ENCODE measurements at places on chromosomes 1 and 21.

DNA sequence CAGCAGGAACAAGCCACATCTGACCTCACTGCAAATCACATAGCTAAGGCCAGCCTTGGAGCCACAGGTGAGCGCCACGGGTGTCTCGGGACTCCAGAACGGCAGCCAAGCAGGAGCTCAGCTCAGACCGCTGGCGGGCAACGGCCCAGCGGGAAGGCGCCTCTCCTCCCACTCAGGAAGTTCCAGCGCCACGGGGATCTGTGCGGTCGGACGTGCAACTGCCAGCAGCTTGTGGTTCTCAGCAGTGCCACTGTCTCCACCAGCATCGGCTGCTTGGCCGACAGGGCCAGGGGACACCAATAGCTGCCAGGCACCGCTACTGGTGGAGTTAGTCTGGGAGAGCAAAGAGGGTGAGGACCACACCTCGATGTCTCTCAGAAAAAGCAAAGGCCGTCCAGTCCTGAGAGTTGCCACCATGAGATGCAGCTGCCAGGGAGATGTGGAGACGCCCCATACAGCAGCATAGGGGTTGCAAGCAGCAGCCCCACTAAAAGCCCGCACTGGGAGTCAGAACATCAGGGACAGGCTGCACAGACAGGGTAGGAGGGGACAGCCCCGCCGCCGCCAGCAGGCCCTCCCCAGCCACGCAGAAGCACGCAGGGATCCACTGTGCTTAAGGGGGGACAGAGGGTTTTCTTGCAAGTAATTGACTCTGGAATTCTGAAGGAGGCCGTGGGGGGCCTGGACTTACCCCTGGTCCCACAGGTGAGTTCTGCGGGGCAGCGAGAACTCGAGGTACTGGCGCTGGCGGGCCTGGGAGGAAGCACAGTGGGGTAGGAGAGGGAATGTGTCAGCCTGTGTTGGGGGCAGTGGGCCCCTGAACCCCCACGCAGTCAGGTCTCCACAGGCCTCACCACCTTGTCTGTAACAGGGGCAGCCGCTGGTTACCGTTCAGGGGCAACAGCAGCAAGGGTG is 83.5 kb downstream of the NPHP4 start:
- no peak for DNase-seq

DNA sequence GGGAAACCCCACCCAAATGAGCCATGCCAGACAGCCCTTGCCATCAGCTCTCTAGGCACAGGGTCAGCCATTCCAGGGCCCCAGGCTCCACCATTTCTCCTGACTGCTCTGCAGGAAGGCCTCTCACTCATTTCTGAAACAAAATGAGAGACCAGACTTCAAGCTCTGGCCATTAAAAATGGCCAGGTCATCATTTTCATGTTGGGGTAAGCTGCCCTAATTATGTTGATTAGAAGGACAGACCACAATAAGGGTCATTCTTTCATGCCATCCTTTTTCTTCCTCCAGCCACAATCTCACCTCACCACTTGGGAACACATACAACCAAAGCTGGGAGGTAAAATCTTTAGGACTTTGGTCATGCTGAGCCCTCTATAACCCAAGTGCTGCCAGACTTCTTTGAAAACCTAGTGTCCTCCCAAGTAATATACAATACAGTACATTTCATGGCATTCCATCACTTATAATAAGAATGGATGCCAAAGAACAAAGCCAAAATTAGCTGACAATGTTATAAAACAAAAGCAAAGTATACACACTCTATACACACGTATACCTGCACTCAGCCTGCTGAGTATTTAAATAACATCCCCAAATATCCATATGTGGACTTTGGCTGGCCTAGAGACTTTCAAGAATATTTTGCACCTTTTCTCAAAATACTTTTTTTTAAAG is 22.4 kb upstream of the RBBP5 start:
- DNase-seq, result no peak

DNA sequence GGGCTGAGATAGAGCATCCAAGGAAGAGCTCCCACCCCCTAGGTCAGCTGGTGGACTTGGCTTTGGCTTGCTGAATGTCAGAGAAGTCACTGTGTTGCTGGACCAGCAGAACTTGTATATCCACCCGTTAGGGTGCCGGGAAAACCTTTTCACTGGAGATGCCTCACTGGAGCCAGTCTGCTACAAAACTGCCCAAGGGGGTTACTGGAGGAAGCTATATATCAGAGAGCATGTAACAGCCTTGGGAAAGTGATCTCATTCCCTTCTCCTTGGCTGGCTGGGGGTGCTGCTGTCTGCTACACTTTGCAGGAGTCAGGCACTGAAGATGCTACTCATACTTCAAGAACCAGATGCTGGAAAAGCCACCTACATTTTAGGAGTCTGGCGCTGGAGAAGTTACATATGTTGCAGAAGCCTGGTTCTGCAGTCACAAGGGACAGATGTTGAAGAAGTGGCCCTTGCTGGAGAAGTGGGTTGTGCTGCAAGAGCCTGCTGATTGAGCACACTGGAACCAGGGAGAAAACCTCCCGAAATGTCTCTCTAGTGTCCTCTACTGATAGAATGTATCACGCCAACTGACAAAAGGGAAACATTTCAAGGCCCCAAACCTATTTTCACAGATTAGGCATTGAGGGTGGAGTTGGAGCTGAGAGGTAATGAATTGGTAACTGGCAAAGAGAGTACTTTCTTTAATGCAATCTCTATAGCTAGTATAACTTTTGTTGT is 250.6 kb downstream of the SPATA17 start:
- no peak for DNase-seq

GRCh38 chr1:230147253-230148125 is 80.5 kb downstream of the GALNT2 start:
- DNase-seq, result no peak

- DNase-seq, result no peak
Observed at GRCh38 chr1:72375226-72375625, 92.9 kb upstream of the NEGR1 start.

GRCh38 chr1:184101141-184101540 is 49.6 kb downstream of the TSEN15 start:
- no peak for DNase-seq

- no peak for DNase-seq
Observed at GRCh38 chr1:38558500-38559445, 300.8 kb downstream of the RRAGC start.
